ENCODE measurements at places on chromosomes 7 and 10.
A peak's percentile ranks its signal among the peaks of the same experiment; 100 is the strongest.

GRCh38 chr10:60186315-60187071 lies 203.2 kb downstream of the ANK3 start:
- no peak for DNase-seq

GRCh38 chr10:103917302-103918052 lies 507 bp downstream of the STN1 start:
- DNase-seq: no peak

DNA sequence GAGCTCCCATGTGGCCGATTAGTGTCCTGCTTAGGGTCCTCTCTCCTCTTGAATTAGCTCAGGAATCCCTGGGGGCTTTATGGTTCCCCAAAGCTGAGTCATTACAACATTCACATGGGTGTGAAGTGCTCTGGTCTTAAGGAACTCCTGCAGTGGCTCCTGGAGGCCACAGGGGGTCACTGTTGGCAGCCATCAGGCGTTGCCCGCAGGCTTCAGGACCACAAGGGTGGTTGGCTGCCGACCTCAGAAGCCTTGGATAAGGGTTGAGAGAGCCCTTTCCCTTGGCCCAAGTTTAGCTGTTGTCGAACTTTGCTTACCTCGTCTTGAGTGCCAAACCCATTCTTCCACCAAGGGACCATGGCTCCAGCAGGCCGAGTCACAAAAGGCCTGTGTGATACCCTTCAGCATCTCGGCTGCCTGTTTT lies 61.7 kb downstream of the SH2D4B start:
- DNase-seq: no peak

DNA sequence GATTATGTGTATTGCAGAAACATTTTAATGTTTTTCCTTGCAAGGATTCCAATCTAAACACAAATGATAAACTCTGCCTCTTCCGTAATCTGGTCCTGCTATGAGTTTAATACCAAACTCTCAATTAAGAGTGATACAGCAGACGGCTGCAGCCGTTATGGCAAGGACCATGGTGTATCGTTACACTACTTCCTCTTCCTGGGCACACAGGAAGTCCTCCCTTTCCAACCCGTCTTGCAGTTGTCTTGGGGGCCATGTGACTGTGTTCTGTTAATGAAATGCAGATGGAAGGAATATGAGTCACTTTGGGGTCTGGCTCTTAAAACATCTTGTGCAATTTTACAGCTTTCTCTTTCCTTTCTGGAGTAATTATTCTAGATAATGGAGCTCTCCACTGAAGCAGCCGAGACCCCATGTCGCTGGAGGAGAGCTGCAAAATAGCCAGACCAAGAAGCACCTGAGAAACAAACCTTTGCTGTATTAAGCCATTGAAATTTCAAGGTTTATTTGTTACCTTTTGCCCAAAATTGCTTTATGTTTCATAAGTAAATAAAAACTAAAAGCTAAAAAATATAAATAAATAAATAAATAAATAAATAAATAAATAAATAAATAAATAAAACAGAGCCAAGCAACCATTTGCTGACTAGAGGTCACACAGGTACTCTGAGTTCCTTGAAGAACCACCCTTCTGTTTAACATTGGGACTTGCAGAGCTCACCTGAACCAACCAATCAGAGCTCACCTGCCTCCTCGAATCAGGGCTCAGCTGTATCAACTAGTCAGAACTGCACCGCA lies 74.7 kb downstream of the FRMPD2 start:
- no peak for DNase-seq

DNA sequence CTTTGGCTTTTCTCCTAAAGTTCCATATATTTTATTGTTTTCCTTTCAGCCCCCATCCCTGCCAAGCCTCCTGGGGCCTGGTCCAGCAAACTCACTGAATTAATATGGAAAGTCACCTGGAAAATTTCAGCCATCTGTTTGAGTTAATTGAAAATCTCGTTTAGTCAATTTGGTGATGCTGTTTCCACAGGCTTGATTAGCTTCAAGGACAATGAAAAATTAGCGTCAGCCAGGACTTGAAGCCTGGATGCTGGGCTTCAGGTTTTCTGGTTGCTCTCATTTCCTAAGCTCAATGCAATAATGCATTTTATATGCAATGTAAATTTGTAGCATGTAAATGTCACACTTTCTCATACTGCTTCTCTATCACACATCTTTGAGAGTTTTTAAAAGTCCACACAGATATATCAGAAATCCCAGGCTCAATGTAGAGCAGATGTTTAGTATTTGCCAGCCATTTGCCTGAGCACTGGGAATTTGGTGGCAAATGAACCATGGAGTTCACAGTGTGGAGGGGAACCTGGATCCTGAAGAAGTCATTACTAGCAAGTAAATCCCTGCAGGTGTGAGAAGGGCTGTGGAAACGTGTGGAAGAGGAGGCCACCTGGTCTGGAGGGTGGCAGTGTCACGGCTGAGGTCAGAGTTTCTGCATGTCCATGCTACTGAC lies 228.5 kb downstream of the PAXIP1 start:
- DNase-seq: no peak

DNA sequence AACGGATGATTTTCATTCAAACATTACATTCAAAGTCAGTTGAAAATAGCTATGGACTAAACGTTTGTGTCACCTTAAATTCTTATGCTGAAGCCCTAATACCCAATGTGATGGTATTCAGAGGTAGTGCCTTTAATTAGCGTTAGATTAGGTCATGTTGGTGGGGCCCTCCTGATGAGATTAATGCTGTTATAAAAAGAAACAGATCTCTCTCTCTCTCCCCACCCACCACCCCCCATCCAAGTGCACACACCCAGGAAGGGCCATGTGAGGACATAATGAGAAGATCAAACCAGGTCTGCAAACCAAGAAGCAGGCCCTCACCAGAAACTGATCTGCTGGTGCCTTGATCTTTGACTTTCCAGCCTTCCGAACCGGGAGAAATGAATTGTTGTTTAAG lies 44.2 kb downstream of the ZNF438 start:
- DNase-seq: no peak

DNA sequence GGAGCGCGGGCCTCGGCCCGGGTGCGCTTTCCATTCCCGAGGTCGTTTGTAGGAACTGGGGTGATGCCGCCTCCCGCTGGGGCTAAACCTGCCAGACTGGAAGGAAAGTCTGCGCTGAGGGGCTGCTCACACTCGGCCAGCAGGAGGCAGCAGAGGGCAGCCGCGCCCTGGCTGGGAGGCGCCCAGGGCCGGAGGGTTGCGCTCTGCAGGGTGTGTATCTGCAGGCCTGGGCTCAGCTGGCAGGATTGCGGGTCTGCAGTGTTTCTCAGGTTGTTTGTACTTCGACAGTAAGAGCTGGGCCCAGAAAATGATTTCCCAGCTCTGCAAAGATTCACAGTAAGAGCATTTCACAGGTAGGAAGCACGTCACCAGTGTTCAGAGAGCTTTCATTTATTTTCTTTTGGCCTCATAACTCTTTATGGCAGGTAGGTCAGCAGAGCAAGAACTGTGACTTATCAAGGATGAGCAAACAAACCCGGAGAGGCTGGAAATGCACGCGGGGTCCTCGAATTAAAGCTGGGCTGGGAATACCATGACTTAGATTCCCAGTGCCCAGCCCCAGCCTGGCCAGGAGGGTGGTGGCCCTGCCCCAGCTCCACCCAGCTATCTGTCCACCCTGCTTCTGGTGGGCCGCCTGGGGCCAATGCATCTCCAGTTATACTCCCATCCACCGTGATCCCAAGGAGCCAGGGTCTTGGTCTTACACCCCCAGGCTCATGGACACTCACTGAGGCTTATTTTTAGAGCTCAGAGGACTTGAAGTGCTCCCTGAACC lies 15.2 kb upstream of the PPP2R2D start:
- DNase-seq: peak; percentile 62

DNA sequence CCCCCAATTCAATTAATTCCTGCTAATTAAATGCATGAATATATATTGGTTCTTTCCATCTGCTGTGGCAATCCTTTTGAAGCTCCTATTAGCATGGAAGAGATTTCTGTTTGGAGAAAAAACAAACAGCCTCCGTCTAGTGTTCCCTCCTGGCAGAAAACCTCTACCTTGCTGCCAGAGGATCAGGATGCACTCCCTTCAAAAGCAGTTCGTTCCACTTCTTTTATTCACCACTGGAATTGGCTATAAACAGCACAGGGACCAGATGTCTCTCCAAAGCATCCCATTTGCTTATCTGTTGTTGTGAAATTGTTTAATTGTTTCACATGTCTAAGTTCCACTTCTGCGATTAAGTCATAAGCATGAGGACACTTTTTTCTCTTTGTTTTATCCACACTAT lies 77.8 kb upstream of the PTN start:
- no peak for DNase-seq

- DNase-seq: no peak
Observed at GRCh38 chr7:41476460-41476803, 226.5 kb downstream of the INHBA start.

DNA sequence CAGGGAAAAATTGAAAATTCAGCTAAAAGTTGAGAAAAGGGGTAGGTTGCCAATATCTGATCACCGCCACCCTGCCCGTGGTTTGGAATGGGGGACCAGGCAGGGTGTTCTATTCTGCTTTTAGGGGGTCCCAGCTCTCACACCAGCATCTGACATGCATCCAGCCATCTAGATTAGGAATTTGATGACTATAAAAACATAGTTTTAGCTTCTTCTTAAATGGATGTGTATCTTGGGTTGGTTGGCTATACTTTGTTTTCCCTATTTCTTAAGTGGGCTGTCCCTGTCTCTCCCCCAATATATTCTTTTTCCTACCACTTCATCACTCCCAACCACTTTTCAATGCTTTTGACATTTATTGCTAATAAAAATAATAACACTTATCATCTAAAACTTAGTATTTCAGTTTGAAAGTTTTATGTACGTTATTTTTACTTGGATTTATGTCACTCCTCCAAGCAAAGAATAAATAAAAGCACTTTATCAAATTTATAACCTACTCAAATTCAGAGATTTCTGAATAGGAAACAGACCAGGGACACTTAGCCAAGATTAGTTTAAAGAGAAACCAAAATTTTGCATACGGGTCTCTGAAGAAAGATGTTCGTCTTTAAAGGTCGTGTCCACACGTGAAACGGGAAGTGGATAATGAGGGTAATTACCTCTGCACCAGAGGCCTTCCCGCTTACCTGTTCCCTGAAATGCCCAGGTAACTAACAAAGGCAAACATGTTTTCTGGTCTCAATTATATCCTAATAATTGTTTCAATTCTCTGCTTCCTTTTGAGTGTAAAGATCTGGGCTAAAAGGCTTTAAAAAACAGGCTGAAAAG lies 233.2 kb upstream of the AUTS2 start:
- no peak for DNase-seq

DNA sequence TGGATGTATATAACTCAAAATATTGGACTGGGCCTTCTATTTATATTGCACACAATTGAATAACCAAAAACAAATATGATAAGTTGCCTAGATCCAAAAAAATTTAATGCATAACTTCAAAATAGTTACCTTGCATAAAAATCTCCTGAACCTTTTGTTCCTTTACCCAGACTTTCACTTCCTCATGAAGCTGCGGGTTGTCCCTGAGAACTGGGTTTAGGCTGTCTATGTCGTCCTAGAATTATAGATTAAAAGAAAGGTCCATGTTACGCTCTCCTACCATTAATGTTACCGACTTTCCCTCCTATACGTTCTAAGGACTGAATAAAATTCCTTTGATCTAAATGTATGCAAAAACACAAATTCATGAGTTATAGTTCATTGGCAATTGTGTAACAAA lies 86.6 kb downstream of the NRBF2 start:
- DNase-seq: no peak

- no peak for DNase-seq
Observed at GRCh38 chr7:34275624-34276023, 370.3 kb downstream of the BMPER start.

GRCh38 chr7:148854983-148855382 lies 29.1 kb downstream of the EZH2 start:
- DNase-seq: no peak

- no peak for DNase-seq
Observed at GRCh38 chr7:12923971-12924370, 236.5 kb downstream of the ARL4A start.

DNA sequence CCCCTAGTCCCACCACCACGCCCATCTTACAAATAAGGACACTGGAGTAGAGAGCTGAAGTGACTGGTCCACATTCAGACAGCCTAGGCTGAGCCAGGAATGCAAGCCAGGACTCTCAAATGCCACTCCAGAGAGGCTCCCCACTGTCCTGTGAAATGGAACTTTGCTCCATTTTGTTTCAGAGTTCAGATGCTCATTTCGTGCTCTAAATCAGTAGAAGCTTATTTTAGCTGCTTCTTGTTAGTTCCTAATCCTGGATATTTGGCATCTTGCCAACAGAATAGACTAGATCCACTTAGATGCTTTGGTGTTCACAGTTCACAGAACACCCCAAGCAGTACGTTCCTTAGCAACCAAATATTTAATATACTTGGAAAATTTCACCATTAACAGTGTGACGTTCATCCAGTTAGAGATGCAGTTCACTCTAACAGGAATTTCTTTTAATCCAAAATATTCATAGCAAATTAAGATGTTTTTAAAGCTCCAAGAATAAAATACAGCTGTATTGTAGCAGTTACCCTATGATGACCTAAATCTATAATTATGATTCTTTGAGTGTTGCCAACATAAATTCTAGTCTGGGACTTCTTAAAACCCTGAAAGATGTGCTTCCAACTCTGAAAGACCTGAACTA lies 7.3 kb downstream of the MMP21 start:
- no peak for DNase-seq

- DNase-seq: no peak
Observed at GRCh38 chr7:133678137-133678814, 425.4 kb downstream of the EXOC4 start.

GRCh38 chr10:6579183-6579903 lies 733 bp downstream of the PRKCQ start:
- DNase-seq: no peak

GRCh38 chr10:22672319-22673090 lies 41.9 kb downstream of the PIP4K2A start:
- DNase-seq: no peak

DNA sequence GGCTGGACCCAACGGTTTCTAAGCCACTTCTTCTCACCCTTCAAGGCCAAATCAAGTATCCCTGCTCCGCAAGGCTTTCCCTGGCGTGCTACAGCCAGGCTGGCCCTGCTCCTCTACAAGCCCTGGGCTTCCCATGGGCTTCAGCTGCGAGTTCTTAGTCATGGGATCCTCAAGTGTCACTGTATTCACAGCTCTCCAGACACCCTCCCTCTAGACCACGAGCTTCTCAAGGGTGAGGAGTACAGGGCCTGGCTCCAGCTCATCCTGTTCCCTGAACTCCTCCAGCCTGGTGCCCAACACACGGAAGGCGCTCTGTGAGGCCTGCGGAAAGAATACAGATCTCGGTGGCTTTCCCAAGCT lies 38.8 kb downstream of the FAM53B start:
- DNase-seq: no peak

GRCh38 chr10:61081301-61081700 lies 137.3 kb upstream of the RHOBTB1 start:
- no peak for DNase-seq

GRCh38 chr7:40786909-40787308 lies 652.1 kb downstream of the SUGCT start:
- no peak for DNase-seq

DNA sequence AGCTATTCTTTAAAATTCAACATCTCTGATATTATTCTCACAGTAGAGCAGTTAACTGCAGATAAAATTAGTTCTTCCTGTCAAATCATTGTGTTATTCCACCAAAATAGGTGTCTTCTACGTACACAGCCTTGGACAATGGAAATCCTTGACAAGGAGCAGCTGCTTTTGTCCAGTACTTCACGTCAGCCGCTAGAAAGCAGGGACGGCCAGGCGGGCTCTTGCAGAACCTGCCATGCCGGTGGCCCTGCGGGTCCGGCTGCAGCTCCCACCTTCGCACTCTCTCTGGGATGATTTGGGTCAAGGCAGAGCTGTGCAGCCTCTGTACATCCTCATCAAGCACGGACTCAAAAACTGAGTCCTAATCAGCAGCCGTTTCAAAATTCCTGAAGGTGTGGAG lies 2.2 kb upstream of the FOXI2 start:
- no peak for DNase-seq
